BE2C (cell line): ENCODE measurements at places on chromosomes 12 and 14.

- no peak for DNase-seq
Observed at GRCh38 chr12:10283027-10283426, 24.6 kb upstream of the KLRD1 start.

- no peak for DNase-seq
Observed at GRCh38 chr12:117380083-117380482, 18.7 kb upstream of the NOS1 start.

DNA sequence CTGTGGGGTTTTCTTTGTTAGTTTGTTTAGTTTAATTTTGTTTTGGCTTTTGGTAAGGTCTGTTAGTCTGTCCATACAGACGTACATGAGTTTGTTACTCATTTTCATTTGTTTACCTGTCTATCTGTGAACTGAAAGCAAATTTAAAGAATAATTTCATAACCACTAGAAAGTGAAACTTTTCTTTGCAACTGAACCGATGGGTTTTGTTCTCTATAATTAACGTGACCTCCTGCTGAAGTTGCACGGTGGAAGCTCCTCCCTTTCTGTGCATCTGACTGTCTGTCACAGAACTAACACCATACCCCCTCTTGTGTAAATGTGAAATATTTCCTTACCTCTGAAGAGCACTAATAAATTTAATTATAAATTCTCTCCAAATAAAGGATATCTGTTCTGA is 595.5 kb downstream of the GALC start:
- no peak for DNase-seq

DNA sequence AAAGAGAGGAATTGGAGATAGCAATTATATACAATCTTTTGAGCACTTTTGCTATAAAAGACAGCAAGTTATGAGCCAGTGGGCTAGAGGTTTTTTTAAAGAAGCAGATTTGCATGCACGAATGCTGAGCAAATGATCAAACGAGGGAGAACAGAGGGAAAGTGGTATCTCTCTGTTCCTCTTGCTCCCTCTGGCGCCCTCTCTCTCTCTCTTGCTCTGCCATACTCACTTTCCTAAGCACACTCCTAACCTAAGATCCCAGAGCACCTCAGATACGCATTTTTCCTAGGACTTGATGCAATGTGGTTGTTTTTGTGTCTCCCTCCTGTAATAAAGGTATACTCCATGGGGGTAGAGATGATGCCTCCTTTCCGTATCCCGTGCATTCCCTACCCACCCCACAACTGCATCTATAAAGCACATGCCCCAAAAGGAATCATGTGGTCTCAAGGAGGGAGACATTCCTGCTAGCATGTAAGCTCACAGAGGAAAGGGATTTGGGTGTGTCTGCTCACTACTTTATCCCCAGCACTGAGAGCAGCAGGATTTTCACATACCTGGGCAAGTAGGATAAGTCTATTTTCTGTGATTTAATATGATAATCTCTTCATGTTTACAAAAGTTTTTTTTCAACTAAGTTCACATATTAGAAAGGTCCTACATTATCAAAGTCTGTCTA is 270.2 kb downstream of the SSPN start:
- peak; percentile 9 for DNase-seq
